ENCODE measurements at places on chromosomes 2 and 18.

DNA sequence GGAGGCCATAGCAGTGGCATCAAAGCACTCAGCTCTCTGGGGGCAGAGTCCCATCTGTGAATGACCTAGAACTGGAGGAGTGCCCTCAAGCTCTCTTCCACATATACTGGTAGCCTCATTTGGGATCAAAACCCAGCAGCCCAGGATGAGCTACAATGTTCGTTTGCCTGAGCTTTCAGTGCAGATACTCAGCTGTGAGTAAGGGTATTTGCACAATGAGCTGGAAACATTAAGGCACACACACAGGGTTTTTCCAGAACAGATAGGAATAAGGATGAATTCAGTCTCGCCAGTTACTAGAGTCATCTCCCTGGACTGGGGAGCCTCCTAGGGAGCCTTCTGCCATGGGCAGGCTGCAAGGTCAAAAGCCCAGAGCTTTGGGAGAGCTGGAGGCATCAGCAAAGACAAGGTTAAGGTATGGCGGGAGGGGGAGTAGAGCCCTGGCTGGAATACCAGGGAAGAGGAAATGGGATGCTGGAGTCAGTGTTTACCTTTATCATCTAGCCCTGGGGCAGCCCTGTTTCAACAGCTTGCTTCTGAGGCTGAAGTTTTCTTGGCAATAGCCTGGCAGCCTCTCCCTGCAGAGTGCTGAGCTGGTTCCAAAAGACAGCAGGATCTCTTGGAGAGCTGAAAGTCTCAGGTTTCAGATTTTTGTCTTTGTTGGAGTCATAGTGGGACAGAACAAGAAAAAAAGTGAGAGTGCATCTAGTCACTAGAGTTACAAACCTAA is 187.7 kb downstream of the LOXHD1 start:
- DNase-seq: no peak

DNA sequence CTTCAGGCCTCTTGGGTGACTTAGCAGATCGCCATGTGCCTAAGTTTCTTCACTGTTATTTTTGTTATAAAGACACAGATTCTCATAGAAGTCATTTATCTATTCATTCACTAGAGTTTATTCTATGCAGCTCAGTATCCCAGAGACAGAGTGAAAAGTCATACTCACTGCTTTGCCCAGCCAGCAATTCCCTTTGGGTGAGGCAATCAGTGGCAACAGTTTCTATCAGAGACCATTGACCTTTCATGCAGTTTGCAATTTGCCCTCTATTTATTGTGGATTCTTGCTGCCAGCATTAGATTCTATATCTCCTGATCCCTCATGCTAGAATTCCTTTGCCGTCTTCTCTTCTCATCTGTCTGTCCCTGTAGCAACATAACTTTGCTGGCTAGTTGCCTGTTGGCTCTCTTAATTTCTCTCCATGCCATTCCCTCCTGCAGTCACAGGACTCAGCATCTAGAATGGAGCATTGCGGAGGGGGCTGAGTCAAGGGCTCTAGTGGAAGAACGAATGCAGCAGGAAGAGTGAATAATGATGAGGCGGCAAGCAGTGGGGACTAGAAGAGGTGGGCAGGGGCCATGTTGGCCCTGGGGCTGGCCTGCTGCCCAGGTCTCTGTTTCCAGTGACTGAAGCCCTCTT is 12.2 kb downstream of the SLC9A4 start:
- no peak for DNase-seq

- no peak for DNase-seq
Observed at GRCh38 chr2:162929571-162929970, 91.0 kb upstream of the KCNH7 start.

GRCh38 chr18:65746936-65747335 is 3.9 kb upstream of the CDH7 start:
- DNase-seq: no peak

DNA sequence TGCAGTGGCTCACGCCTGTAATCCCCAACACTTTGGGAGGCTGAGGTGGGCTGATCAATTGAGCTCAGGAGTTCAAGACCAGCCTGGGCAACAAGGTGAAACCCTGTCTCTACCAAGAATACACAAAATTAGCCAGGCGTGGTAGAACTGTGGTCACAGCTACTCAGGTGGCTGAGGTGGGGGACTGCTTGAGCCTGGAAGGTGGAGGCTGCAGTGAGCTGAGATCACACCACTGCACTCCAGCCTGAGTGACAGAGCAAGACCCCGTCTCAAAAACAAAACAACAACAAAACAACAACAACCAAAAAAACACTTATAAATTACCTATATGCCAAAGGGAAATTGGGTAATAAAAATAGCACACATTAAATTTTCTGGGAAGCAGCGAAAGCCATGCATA is 141.6 kb downstream of the HDAC4 start:
- DNase-seq: no peak

- peak; percentile 44 for DNase-seq
Observed at GRCh38 chr2:189698020-189698887, 23.8 kb downstream of the ANKAR start.

DNA sequence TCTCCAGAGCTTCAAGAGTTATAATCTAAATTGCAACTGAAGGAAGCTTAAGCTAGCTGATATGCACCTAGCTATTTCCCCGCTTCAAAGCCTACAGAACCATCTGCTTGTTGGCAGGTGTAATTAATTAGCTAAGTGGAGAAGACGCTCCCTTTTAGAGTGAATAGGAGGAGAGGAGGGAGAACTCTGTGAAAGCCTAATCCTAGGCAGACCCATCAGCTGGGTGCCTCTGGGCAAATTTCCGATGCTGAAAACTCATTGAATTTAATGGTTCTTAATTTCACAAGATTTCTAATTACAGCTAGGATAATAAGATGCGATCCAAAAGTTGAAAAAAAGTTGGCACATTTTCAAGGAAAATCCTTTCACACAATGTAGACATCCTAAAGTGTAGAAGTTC is 735.9 kb downstream of the ERBB4 start:
- DNase-seq: peak; percentile 48

DNA sequence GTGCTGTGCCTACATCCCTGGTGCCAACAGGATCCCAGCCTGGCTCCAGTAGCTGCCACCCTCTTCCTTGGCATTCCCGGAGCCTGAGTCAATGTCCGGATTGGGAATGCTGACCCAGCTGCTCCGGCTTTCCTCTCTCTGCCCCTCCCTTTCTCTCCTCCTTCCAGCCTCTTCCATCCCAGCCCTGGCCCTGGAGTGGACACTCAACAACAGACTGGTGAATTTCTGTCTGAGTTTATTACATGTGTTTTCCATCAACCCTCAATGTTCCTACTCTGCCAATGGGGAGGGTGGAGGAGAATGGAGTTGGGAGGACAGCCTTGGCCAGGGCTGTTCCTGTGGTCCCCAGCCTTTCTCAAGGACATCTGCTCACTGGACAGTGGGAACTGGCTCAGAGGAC is 917 bp upstream of the PRKAG3 start:
- no peak for DNase-seq

GRCh38 chr2:120930864-120931263 is 195.2 kb downstream of the GLI2 start:
- DNase-seq: no peak

DNA sequence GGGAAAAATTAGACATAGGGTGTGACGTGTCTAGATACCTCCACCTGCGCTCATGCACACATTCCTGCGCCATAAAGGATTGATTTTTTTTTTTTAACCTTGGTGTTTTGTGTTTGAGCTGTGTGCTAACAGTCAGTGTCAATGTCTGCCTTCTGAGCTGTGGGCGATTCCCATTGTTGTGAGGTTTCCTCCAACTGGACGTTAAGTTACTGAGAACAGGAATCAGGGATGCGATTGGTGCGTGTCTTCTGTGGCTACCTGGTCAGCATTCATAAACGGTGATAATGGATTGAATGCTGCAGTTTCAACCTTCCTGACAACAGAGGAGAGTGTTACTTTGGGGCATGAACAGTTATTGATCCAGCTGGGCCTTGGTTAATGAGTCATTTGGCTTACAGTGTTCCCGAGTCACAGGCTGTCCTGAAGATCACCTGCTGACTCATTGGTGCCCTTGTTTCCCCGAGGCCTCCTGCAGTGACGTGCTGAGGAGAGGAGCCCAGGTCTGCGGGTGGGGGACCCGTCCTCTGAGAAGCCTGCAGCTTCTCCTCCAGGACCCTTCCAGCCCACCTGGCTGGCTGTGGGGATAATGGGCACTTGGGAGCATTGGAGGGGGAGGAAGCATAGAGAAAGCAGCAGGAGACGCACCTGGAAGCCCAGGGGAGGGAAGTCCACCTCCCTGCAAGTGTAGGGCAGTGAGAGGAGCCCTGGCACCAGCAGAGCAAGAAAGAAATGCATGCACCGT is 25.8 kb upstream of the CABYR start:
- no peak for DNase-seq

- DNase-seq: no peak
Observed at GRCh38 chr18:47333926-47334635, 82.6 kb upstream of the SKOR2 start.

- no peak for DNase-seq
Observed at GRCh38 chr2:108949316-108950239, 39.4 kb downstream of the EDAR start.

- DNase-seq: no peak
Observed at GRCh38 chr18:37175727-37176620, 347.0 kb downstream of the KIAA1328 start.
